ENCODE measurements at places on chromosomes 7 and 10.

DNA sequence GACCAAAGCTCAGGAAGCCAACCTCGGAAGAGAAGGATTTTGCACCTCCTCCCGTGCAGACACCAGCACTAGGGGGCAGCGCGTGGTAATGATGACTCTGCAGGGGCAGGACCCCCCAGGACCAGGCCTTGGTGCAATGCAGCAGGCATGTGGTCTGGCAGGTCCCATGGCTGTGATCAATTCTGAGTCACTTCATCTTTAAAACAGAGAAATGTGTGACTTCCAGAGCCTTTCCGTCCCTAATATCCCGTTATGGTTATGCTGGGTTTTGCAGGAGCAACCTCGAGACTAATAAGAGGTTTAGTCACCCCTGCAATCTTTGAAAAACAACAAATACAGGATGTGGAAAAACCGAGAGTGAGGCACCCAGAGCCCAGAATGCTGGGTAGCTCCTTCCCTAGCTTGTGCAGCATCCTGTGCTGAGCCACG lies 30.2 kb upstream of the GJD4 start:
- H3K27me3 ChIP-seq = no peaks in the 10 kb centered on the region
- DNase-seq = no peak
- no peaks in the 10 kb centered on the region for H3K4me1 ChIP-seq
- peaks cover 14% of the 10 kb centered on the region for H3K36me3 ChIP-seq

DNA sequence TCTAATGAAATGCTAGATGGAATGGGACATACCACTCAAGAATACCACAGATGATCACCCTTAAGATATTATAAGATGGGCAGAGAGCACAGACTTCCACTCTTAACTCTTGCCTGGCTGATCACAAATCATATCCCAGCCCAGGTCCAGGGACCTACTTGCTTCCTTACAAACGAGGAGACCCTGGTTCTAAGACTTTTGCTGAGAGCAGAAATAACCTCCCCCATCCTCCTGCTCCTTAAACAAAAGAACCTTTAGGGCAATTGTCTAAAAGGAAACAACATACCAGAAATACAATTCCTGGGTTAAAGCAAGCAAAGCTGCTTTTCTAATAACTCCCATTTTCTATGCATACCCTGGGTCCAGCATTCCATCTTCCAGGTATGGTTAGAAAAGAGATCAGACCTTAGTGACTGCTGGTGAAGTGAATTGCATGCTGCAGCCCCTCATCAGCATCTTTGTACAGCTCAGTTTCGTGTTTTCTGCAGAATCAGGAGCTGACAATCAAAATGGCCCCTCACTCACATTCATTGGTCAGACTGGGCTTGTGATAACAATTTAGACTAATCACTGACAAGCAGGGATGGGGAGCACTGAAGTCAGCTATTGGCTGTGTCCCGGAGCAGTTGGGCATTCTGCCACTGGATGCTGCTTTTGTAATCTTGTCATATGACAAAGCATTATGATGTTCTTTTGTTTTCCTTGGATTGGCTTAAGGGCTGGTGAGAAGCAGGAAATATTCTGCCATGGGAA lies 14.6 kb downstream of the IFIT3 start:
- peak overlapping the region; percentile 2 for H3K4me3 ChIP-seq
- no peaks in the 10 kb centered on the region for H3K27me3 ChIP-seq
- no peaks in the 10 kb centered on the region for H3K36me3 ChIP-seq
- no peak for DNase-seq
- peaks cover 26% of the 10 kb centered on the region for H3K4me1 ChIP-seq

- H3K4me1 ChIP-seq = no peaks in the 10 kb centered on the region
- H3K4me3 ChIP-seq = no peak overlapping the region
- H3K27me3 ChIP-seq = no peaks in the 10 kb centered on the region
- DNase-seq = no peak
Observed at GRCh38 chr7:65892835-65893234, 20.0 kb downstream of the VKORC1L1 start.

- H3K27me3 ChIP-seq = no peaks in the 10 kb centered on the region
- peaks cover 9% of the 10 kb centered on the region for H3K4me1 ChIP-seq
- H3K36me3 ChIP-seq = no peaks in the 10 kb centered on the region
- no peak for DNase-seq
Observed at GRCh38 chr7:130397051-130397757, 16.9 kb downstream of the CPA1 start.

All from neuronal stem cell (in vitro differentiated cells).